ENCODE measurements at places on chromosomes 6 and 20. TPM values are rescaled to one million over a fixed set of nuclear protein-coding genes. Genes with fewer than 3 reads are reported as not detected.

Gene TCP1
- 496 TPM for total RNA-seq

GRCh38 chr6:119655124-119655523 lies 305.6 kb upstream of the MAN1A1 start:
- no peak overlapping the region for H3K4me3 ChIP-seq
- no peaks in the 10 kb centered on the region for H3K27me3 ChIP-seq
- no peaks in the 10 kb centered on the region for H3K36me3 ChIP-seq
- DNase-seq = no peak

DNA sequence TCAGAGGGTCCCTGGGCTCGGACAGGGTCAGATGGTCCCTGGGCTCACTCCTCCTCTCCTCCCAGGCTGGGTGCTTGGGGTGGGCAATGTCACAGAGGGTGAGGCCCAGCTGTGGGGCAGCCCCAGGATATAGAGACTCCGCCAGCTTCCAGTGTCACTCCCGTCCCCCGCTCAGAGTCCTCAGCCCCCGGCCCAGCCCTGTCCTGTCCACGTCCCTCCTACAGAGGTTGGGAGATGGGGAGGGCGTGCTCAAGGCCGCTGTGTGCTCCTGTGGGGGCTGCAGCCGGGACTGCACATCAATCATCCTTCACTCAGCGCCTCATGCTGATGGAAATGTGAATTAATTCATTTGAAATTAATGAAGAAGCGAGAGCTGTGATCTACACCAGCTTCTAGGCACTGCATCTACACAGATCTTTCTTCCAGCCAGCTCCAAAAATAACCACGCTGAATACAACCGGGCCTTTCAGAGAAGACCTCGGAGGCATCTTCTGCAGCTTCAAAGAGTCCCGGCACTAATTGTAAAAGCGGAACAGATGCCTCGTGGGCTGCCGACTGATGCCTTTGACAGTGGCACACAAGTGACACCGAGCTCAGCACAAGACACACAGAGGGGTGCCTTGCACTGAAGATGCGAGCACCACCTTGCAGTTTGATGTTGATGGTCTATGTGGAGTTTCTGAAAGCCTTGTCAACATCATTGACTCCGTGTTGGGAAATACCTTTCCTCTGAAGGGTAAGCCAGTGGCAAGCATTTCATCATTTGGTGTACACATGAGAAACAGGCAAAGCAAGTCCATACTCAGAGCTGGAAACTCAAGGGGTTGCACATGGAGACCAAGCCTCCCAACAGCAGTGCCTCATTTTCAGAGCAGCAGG lies 39.3 kb downstream of the DACT2 start:
- no peak overlapping the region for H3K27ac ChIP-seq
- H3K4me3 ChIP-seq = no peak overlapping the region
- H3K27me3 ChIP-seq = peaks cover 22% of the 10 kb centered on the region
- H3K4me1 ChIP-seq = no peaks in the 10 kb centered on the region

Gene PACRG
- total RNA-seq = not detected

GRCh38 chr20:20772497-20773085 lies 60.1 kb upstream of the RALGAPA2 start:
- no peak for DNase-seq
- H3K27ac ChIP-seq = no peak overlapping the region
- H3K4me3 ChIP-seq = no peak overlapping the region

Gene LRRC73
- 0.18 TPM for total RNA-seq

DNA sequence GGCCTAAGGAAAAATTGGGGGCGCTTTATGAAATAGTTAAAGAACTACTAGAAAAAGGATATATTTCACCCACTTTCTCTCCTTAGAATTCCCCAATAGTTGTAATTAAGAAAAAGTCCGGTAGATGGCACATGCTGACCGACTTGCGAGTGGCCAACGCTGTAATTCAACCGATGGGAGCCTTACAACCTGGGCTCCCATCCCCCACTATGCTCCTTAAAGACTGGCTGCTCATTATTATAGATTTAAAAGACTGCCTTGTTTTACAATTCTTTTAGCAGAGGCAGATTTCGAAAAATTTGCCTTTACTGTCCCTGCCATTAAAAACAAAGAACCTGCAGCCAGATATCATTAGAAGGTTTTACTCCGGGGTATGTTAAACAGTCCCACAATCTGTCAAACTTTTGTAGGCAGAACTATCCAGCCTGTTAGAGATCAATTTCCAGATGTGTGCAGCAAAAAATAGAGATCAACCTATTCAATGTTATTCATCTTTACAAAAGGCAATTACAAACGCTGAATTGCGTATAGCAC lies 58.5 kb upstream of the PRSS16 start:
- H3K27ac ChIP-seq = peak overlapping the region; percentile 76
- H3K4me1 ChIP-seq = peaks cover 10% of the 10 kb centered on the region
- H3K27me3 ChIP-seq = peaks cover 2% of the 10 kb centered on the region
- H3K36me3 ChIP-seq = no peaks in the 10 kb centered on the region
- H3K4me3 ChIP-seq = peak overlapping the region; percentile 81

DNA sequence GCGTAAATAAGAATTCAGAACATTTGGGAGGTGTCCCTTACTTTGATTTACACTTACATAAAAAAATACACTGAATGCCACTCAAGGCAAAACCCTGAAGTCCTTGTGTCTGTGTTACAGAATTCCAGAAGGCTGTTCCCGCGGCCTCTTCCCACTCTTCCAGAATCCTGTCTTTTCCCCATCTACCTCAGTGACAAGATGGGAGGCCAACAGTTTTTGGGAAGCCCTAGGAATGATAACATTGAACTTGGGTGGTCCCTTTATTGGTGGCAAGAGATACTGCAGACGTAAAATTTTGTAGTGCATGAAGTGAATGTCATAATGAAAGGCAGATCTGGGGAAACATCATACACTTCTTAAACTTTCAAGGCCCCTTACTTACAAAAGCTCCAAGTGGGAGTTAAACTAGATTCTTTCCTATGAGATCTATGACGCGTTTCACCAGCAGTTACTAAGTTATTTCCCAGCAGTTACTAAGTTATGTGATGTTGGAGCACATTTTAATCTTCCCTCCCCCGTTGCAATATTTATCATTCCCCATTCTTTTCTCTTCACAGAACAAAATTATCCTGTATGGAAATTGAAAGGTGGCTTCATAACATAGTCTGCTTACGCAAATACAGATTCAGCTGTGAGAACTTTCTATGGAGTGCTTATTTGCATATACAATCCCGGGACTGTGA lies 79.5 kb downstream of the BCAS1 start:
- no peaks in the 10 kb centered on the region for H3K36me3 ChIP-seq
- H3K27ac ChIP-seq = no peak overlapping the region
- DNase-seq = no peak
- H3K4me1 ChIP-seq = no peaks in the 10 kb centered on the region
- peaks cover 17% of the 10 kb centered on the region for H3K27me3 ChIP-seq
- H3K4me3 ChIP-seq = no peak overlapping the region

Gene PNLDC1
- 0.11 TPM for total RNA-seq

- H3K27ac ChIP-seq = no peak overlapping the region
- H3K36me3 ChIP-seq = no peaks in the 10 kb centered on the region
- no peak for DNase-seq
- H3K27me3 ChIP-seq = peaks cover 2% of the 10 kb centered on the region
- H3K4me1 ChIP-seq = peaks cover 20% of the 10 kb centered on the region
- no peak overlapping the region for H3K4me3 ChIP-seq
These were observed 59.6 kb upstream of the ARID1B start for GRCh38 chr6:156717542-156717941.

Gene FGD2
- 0.63 TPM for total RNA-seq

Gene COL9A3
- total RNA-seq = not detected

Gene SAMD10
- total RNA-seq = 25.4 TPM

DNA sequence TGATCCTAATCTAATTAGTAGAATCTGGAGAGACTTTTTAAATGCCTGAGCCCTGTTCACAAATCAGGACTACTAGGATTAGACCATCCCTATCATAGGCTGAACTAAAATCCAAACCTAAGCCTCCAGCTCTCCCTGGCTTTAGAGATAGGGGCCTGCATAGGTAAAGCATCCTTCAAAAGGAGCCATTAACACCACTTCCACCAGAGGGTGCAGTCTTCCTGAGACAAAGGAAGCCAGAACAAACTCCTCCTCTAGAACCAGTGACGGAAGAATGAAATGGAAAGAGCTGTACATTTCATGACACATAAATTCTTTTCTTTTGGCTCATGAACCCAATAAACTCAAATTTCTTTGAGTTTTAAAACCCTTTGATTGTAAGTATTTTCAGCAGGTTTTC lies 291.2 kb upstream of the ADGRB3 start:
- DNase-seq = peak; percentile 24
- no peaks in the 10 kb centered on the region for H3K27me3 ChIP-seq
- H3K27ac ChIP-seq = no peak overlapping the region
- no peaks in the 10 kb centered on the region for H3K36me3 ChIP-seq
- no peak overlapping the region for H3K4me3 ChIP-seq

DNA sequence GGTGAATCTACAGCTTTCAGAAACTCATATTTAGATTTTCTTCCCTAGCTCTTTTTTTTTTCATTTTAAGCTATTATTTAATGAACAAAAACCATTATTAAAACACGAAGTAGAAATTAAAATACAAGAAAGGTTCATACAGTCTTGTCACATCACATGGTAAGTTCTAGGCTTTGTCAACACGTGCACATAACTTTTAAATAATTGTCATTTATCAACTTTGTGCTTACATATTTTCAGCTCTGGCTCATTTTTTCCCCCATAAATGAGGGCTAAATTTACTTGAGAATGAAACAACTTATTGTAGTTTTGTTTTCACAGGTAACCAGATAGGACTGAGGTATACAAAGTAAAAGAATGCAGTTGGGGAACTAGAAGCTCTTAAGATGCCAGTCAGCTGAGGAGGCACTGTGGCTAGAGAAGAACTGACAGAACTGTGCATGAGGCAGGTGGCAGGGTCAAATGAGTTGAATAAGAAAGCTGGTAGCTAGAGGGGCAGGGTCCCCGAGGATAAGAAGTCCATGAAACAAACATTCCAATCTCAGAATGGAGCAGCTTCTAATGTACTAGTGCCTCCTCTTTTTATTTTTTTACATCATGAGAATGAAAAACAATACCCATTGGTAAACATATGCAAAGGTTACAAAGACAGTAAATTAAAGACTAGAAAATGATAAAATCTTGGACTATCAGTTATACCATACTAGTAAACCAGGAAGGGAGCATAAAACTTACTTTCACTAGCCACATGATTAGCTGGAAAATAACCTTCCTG lies 141.5 kb downstream of the MYB start:
- no peak for DNase-seq
- H3K4me3 ChIP-seq = no peak overlapping the region
- H3K27me3 ChIP-seq = no peaks in the 10 kb centered on the region
- peaks cover 7% of the 10 kb centered on the region for H3K36me3 ChIP-seq
- H3K27ac ChIP-seq = peak overlapping the region; percentile 13

Gene ZC2HC1B
- not detected for total RNA-seq

DNA sequence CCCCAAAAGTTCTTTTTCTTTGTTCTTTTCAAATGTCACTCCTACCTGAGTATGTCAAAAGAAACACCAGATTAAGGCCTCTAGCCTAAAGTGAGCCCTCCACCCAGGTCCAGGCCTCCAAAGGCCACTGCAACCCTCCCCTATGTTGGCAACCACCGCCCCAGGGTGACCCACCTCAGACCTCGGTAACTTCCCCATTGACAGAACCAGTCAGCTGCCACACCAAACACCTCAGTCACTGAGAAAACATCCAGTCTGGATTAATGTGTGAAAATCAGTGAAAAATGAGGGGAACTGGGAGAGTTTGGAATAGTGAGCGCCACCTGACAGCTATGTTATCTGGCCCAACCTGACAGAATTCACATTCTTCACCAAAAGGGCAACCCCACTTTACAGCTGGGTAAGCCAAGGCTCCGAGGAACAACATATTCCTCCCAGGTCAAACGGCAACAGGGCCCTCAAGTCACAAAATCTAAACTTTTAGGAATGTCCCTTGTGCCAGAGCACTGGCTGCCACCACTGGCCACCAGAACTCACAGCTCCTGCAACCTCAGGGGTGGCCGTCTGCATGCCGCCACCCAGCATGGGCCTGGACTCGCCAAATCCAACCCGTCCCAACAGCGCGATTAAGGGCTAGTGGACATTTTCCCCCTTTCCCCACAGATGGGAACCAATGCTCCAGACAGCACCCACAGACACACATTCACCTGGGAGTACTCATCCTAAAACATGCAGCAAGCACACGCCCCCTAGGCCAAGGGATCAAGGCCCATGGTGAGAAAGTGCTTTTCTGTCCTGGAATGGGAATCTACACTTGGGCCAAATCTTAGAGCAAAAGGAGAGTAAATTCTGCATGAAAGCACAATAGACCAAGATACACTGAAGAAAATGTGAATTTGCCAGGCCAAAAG lies 4.8 kb downstream of the TAF4 start:
- no peaks in the 10 kb centered on the region for H3K27me3 ChIP-seq
- H3K36me3 ChIP-seq = peaks cover 8% of the 10 kb centered on the region
- no peak overlapping the region for H3K4me3 ChIP-seq
- no peak for DNase-seq
- peaks cover 57% of the 10 kb centered on the region for H3K4me1 ChIP-seq
- no peak overlapping the region for H3K27ac ChIP-seq

GRCh38 chr6:1986454-1987243 lies 258.8 kb downstream of the GMDS start:
- no peak for DNase-seq
- H3K4me3 ChIP-seq = no peak overlapping the region
- H3K27me3 ChIP-seq = no peaks in the 10 kb centered on the region
- no peaks in the 10 kb centered on the region for H3K4me1 ChIP-seq
- no peak overlapping the region for H3K27ac ChIP-seq
- peaks cover 23% of the 10 kb centered on the region for H3K36me3 ChIP-seq

Gene PLCB4
- not detected for total RNA-seq

GRCh38 chr20:49573900-49574416 lies 6.0 kb upstream of the PTGIS start:
- DNase-seq = no peak
- no peaks in the 10 kb centered on the region for H3K36me3 ChIP-seq
- peaks cover 11% of the 10 kb centered on the region for H3K4me1 ChIP-seq
- H3K4me3 ChIP-seq = no peak overlapping the region

- peaks cover 16% of the 10 kb centered on the region for H3K4me1 ChIP-seq
- H3K27ac ChIP-seq = no peak overlapping the region
- H3K4me3 ChIP-seq = no peak overlapping the region
- peaks cover 12% of the 10 kb centered on the region for H3K36me3 ChIP-seq
- DNase-seq = no peak
These were observed 6.9 kb downstream of the ABCC10 start for GRCh38 chr6:43434001-43434840.

Gene PEDS1
- 16.8 TPM for total RNA-seq

DNA sequence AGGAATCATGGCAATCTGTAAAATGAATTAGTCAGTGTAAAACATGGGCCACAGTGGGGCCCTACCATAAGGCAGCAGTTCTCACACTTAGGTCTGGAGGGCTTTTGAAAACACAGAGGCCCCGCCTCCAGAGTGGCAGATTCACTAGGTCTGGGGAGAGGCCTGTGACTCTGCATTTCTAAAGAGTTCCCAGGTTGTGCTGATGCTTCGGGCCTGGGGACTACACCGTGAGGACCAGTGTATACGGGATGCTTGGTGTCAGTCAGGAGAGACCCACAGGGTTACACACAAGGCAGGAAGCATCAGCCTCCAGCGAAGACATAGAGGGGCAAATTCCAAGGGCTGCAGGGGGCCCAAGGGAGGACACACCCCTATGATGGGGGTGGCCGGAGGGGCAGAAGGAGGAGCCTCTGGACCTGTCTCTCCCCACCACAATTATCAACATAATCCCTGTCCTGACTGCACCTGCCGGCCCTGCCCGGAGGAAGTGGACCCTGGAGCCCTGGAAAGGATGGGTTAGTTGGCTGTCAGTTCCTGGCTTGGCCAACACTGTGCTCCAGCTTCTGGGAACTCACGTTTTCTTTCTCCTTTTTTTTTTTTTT lies 46.7 kb downstream of the FGD2 start:
- H3K4me3 ChIP-seq = peak overlapping the region; percentile 79
- peaks cover 48% of the 10 kb centered on the region for H3K4me1 ChIP-seq
- peak; percentile 53 for DNase-seq
- peak overlapping the region; percentile 100 for H3K27ac ChIP-seq
- H3K36me3 ChIP-seq = peaks cover 2% of the 10 kb centered on the region

GRCh38 chr6:56821005-56821432 lies 133.9 kb upstream of the BEND6 start:
- no peak for DNase-seq
- no peak overlapping the region for H3K27ac ChIP-seq
- H3K4me1 ChIP-seq = no peaks in the 10 kb centered on the region
- no peaks in the 10 kb centered on the region for H3K27me3 ChIP-seq

Data from activated CD4-positive, alpha-beta T cell treated with anti-CD3 and anti-CD28 coated beads for 36 hours (primary cell).